Activated CD4-positive, alpha-beta memory T cell treated with anti-CD3 and anti-CD28 coated beads, Interleukin-2, amount 10 ng/mL, durations not matched to agents 7 days and 5 days (primary cell): ENCODE measurements at places on chromosomes 13 and 19. TPM values are rescaled to one million over a fixed set of nuclear protein-coding genes. Genes with fewer than 3 reads are reported as not detected.
A peak's percentile ranks its signal among the peaks of the same experiment; 100 is the strongest.

DNA sequence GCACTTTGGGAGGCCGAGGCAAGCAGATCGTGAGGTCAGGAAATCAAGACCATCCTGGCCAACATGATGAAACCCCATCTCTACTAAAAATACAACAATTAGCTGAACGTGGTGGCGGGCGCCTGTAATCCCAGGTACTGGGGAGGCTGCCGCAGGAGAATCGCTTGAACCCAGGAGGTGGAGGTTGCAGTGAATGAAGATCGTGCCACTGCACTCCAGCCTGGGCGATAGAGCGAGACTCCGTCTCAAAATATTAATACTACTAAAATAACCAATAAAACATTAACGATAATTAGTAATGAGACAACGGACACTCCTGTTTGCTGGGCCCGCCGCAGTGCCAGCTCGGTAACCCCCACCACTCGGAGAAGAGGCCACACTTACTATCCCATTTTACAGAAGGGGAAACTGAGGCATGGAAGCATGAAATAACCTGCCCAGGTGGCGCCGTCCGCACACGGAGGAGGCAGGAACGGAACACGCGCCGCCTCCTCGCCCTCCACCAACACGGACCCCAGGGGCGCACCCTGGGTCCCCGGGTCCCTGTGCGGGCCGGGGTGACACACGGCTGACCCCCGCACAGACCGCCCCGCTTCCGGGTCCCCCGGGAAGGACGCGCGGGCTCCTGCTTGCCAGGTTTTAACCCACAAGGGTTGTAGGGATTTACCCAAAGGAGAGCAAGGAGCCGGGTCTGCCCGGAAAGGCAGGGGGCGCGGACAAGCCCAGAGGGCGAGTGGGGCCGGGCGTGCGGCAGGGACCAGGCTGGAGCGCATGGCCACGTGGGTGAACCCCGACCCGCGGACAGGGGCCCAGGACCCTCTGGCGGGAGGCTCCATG, 1.6 kb downstream of the R3HDM4 start:
- DNase-seq: no peak

DNA sequence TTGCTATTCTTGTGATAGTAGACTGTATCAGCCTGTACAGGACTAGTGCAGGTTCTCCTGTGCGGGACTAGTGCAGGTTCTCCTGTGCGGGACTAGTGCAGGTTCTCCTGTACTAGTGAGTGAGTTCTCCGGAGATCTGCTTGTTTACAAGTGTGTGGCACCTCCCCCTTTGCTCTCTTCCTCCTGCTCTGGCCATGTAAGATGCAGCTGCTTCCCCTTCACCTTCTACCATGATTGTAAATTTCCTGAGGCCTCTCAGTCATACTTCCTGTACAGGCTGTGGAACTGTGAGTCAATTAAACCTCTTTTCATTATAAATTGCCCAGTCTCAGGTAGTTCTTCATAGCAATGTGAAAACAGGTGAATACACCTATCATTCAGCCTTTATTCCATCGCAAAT, 289.6 kb downstream of the TEX29 start:
- no peak for DNase-seq

DNA sequence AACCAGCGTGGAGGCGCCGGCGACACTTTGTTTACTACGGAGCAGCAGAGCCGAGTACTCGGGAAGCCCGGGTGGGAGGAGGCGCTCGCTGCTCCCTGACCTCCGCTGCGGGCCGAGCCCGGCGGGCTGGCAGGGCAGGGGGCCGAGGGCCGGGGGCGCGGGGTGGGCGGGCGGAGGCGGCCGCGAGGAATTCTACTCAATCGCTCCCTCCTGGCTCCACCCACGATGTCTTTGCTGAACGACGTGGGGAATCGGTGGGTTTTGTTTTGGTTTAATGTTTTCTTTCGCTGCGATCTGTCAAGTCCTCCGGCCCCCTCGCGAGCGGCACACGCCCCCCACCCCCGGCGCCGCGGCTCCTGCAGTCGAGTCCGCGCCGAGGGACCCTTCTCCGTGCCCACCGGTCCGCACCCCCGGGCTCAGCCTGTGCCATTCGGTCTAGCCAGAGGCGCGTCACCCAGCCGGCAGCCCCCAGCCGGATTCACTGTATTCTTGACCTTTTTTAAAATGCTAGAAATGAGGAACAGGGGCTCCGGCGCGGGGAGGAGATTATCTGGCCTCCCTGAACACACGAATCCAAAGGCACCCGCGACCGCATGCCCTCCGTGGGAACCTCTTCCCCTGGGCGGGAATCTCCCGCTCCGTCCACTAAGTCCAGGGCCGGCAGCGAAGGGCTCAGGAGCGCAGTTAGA, 636 bp upstream of the FOXO1 start:
- no peak for DNase-seq

DNA sequence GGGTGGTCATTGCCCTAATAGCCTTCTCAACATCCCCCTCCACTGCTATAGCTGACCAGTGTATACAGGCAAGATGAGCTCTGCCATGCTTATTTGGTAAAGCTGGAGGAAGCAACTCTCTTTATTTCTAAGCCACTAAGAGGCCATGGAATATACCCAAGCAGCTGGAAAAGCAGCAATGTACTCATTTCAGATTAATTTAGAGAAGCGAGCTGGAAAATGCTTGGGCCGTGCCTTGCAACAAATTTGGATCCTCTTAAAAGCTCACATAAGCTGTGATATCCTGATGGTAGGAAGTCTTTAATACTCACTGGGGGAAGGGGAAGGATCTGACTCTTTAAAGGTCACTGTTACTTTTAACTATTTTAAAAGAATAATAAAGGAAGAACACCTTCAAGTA, 77.8 kb downstream of the TEX26 start:
- DNase-seq: no peak

Gene PCP2
- 1.9 TPM for total RNA-seq

DNA sequence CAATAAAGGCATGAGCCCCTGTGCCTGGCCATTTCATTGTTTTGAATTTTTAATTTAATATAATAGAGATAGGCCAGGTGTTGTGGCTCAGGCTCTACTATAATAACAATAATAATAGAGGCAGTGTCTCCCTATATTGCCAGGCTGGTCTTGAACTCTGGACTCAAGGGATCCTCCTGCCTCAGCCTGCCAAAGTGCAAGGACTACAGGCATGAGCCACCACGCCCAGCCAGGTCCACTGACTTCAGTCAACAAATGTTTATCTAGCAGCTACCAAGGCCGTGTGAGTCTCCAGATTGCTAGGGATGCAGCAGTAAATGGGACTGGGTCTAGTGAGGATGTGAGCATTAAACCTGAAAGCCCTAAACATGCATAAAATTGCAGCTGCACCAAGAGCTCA, 13.8 kb upstream of the ILF3 start:
- DNase-seq: no peak

DNA sequence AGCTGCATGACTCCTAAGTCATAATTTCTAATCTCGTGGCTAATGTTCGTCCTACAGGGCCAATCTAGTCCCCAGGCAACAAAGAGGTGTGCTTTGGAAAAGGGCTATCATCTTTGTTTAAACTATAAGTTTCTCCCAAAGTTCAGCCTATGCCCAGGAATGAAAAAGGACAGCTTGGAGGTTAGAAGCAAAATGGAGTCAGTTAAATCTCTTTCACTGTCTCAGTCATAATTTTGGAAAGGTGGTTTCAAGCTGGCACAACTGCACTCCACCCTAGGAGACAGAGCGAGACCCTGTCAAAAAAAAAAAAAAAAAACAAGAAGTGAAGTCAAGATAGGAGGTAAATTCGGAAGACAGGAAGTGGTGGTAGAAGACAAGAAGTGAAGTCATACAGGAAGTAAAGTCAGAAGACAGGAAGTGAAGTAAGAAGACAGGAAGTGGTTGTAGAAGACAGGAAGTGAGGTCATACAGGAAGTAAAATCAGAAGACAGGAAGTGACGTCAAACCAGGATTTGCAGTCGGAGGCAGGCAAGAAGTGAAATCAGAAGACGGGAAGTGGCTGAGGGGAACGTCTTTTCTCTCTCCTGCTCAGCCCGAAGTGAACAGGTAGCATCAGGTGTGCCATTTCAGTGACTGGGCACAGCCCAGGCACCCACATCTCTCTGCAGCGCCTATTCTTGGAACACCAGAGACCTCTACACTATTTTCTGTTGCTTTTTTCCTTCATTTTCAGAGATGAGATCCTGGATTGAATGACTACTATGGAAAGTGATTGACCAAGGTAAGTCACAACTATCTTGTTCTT, 32.2 kb downstream of the GP6 start:
- peak; percentile 71 for DNase-seq

DNA sequence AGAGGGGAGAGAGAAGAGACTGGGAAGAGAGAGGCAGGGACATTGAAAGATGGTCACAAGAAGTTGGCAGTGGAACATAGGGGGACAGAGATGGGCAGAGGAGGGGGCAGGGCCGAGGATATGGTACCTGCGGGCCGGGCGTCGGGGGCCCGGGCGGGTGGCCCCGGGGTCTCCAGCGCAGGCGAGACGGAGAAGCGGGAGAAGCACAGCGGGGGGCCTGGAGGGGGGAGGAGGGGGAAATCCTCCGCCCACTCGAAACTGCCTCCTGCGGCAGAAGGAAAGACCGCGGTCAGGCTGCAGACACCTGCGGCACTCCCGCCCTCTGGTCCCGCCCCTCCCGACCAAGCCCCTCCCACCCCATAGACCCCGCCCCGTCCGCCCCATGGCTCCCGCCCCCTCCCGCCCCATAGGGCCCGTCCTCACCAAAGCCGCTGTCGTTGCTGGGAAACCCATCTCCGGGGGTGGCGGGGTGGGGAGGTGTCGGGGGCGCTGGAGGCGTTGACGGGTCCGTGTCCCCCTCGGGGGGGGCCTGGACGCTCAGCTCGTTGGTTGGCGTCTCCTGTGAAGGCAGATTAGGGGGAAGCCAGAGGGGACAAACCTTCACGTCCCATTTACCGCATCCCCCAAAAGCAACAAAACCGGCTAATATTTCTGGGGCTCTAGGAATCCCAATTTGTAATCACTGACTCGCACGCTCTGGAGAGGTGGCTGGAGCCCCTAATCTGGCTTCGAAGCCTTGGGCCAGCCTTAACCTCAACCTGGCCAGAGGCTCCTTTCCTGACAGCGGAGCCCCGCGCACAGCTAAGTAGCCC, 20.4 kb downstream of the LMTK3 start:
- peak; percentile 61 for DNase-seq

Gene BEST2
- not detected for total RNA-seq

DNA sequence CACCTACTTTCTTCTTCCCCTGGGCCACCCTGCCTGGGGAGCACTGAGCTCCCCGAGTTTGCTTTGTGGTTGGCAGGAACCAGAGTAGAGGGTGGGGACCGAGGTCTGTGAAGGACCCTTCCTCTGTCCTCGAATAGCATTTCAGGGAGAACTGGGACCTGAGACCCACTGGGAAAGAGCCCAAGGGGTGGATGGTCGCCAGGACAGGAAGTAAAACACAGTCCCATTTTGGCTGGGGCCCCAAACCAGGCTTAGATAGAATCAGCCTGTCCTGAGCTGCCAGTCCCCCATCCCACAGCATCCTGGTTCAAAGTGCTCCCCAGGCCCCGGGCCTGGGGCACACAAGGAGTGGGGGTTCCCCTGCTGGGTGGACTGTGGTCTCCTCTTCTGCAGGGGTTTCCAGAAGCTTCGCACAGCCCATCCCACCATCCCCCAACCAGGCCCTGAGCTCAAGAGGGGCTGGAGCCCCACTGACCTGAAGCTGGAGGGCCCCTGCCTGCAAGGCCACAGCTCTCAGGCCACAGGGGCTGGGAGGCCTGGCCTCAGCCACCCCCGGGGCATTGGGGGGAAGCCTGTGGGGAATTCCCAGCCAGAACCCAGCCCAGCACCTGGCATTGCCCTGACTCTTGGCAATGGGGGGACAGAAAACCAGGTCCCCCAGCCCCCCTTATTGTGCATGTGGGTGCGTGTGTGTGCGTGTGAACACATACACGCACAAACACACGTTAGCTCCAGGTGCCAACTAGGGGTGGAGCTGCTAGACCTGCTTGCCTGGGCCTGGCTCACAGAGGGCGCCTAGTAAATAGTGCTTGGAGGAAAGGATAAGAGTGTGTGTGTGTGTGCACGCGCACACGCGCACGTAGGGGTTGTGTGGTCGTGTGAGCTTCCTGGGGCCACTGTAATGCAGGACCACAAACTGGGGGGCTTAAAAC, 995 bp upstream of the MKNK2 start:
- peak; percentile 48 for DNase-seq

DNA sequence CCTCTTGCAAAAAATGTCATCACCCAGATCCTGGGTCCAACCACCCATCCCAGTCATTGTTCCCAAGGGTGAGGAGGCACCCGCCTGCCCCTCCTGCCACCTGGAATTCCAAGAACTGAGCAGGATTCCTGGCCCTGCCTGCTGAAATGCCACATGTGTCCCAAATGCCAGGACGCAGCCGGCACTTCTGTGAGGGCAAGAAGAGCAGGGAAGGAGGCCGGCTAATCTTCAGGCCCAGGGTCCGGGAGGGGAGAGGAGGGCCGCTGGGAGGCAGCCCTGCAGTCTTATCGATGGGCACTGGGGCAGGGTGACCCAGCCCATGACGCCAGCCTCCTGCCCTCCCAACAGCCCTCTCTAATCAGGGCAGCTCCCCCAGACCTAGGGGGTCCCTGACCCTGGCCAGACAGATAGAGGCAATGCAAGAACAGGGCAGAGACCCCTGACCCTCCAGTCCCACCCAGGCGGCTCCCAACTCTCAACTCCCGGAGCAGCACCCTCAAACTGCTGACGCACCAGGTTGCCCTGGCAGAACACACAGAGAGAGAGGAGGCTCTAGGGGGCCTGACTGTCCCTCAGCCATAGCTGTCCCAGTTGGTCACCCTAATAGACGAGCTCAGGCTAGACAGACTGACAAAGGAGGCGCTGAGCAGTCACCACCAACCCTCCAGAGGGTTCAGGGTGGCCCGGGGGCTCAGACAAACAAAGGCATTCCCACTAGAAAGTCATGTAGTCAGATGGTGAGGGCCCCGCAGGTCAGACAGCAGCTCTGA, 1.5 kb downstream of the MFSD12 start:
- no peak for DNase-seq

Gene KCNN4
- total RNA-seq: 72.3 TPM

DNA sequence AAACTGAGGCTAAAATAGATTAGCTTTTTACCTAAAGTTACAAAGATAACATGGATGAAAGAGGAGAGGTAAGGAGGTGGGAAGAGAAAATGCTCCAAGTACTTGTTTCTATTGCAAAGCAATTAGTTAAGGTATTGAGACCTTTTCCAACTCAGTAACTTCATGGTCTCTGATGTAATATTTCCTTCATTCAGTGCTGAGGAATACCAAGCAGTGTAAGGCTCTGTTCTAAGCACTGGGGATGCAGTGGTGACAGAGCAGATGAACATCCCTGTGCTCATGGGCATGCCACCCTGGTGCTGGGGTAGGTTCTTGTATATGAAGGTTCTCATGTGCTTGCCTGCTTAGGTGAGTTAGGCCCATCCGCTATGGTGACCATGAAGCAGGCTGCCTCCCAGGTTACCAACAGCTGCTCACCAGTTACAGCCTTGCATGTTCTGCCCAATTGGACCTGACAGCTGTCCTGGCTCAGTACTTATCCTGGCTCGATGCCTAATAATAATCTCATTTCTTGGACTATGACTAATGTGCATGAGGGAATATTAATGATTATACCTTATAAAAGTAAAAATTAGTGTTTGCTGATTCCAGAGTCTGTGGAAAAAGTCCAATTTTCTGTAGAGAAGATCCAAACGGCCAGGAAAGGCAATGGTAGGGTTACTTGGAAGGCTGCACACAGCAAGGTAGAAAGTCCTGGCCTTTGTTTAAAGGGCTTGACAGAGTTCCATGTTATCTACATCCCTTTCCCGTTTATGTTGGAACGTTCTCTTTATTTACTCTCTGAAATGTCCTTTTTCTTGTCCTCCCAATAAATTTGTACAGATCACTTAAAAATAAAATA, 48.3 kb downstream of the LATS2 start:
- no peak for DNase-seq
